Activated CD4-positive, alpha-beta T cell treated with anti-CD3 and anti-CD28 coated beads, Interleukin-2, amount 10 ng/mL, durations not matched to agents 24 days and 14 days (primary cell): ENCODE measurements at places on chromosomes 16 and 17. TPM values are rescaled to one million over a fixed set of nuclear protein-coding genes. Genes with fewer than 3 reads are reported as not detected.

The CARD14 gene
- total RNA-seq = not detected in 2 replicates

DNA sequence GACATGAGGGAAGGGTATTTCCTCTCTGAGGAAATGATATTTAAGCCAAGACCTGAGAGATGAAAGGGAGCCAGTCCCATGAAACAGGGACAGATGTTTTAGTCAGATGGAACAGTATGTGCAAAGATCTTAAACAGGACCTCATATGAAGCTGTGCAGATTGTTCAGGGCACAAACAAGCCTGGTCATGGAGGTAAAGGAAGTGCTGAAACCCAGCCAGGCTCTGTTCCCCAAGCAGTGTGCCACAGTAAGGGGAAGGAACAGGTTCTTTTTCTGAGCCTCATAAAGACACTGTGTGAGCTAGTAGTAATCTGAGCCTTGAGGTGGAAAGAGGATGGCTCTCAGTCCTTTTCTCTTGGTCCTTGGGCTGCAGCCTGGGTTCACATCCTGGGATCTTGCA is 159.9 kb downstream of the ANKFN1 start:
- no peak for DNase-seq

The SPATA33 gene
- total RNA-seq = 14.6 and 17.2 TPM in 2 replicates

The NTN1 gene
- 0.43 and 0.51 TPM in 2 replicates for total RNA-seq

The GRIN2A gene
- total RNA-seq = not detected in 2 replicates

The KRT39 gene
- not detected in 2 replicates for total RNA-seq

The MYH10 gene
- 14.1 and 19.4 TPM in 2 replicates for total RNA-seq

The WNT9B gene
- total RNA-seq = not detected in 2 replicates

GRCh38 chr16:88993166-88993761 is 16.3 kb upstream of the CBFA2T3 start:
- no peak for DNase-seq

DNA sequence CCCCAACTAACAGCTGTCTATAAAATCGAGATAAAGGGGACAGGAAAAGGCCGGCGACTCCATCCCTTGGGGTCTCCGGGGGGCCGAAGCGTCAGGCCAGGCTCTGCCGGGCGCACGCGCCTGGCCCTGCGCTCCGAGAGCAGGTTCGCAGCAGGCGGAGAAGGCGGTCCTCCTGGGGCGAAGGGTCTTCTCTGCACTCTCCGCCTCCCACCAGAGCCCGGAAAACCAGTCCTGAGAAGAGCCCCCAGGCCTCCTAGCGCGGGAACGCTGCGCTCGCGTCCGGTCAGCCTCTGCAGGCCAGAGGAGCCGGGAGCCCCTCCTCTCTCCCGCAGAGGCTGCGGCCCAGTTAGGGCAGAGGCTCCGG is 5.1 kb downstream of the FOXF1 start:
- DNase-seq = no peak
